ENCODE measurements at places on chromosomes 7 and 10. TPM values are rescaled to one million over a fixed set of nuclear protein-coding genes. Genes with fewer than 3 reads are reported as not detected.

- H3K4me1 ChIP-seq, result no peaks in the 10 kb centered on the region
- no peak overlapping the region for H3K27ac ChIP-seq
- no peak overlapping the region for H3K4me3 ChIP-seq
- no peak for DNase-seq
- no peaks in the 10 kb centered on the region for H3K36me3 ChIP-seq
Measured at GRCh38 chr10:59582780-59583179, 126.9 kb downstream of the SLC16A9 start.

DNA sequence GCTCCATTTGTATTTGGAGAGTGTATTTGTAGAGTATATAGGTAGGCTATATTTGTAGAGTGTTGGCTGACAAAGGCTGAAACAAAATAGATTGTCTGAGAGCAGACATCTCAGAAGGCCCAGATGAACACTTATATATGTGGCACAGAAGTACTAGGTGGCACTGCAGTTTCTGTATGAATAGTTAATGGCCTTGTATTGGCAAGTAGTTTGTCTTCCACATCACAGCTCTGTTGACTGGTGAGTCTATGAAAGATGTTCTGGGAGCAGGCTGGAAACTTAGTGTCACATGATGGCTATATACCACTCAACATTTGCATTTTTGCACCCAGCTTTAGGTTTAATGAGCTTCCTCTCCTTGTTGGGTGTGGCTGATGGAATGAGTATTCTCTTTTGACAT lies 51.9 kb downstream of the CCNY start:
- peaks cover 11% of the 10 kb centered on the region for H3K4me1 ChIP-seq
- no peaks in the 10 kb centered on the region for H3K27me3 ChIP-seq
- H3K36me3 ChIP-seq, result no peaks in the 10 kb centered on the region
- no peak overlapping the region for H3K4me3 ChIP-seq
- no peak overlapping the region for H3K27ac ChIP-seq

- DNase-seq, result no peak
- H3K4me1 ChIP-seq, result peaks cover 99% of the 10 kb centered on the region
- H3K27me3 ChIP-seq, result no peaks in the 10 kb centered on the region
- no peak overlapping the region for H3K4me3 ChIP-seq
Measured at GRCh38 chr10:33122014-33122809, 164.2 kb upstream of the ITGB1 start.

DNA sequence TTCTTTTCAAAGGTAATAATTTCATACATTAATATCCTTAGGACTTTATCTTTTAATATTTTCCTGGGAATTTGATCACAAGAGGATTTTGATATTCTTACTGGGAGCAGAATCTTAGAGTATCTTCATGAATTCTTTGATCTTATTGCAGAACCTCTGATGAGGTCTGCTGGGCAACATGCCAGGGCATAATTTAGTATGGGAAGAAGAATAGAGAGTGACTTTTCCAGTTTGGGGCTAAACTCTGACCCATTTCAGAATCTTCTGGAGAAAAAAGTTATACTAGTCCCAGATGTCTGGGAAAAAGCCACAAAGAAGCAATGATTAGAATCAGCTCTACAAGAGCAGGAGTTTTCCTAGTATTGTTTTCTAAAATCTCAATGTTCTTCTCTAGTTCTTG lies 28.0 kb upstream of the RSU1 start:
- H3K36me3 ChIP-seq, result no peaks in the 10 kb centered on the region
- no peaks in the 10 kb centered on the region for H3K4me1 ChIP-seq
- DNase-seq, result no peak
- no peak overlapping the region for H3K4me3 ChIP-seq
- no peak overlapping the region for H3K27ac ChIP-seq

- H3K4me3 ChIP-seq, result no peak overlapping the region
- H3K27ac ChIP-seq, result no peak overlapping the region
- H3K27me3 ChIP-seq, result no peaks in the 10 kb centered on the region
- H3K36me3 ChIP-seq, result no peaks in the 10 kb centered on the region
- H3K4me1 ChIP-seq, result peaks cover 30% of the 10 kb centered on the region
Measured at GRCh38 chr10:12511651-12512050, 162.3 kb downstream of the CAMK1D start.

GRCh38 chr7:92246360-92247101 lies 757 bp downstream of the ANKIB1 start:
- H3K27ac ChIP-seq, result peak overlapping the region; percentile 97
- H3K4me1 ChIP-seq, result peaks cover 43% of the 10 kb centered on the region
- H3K36me3 ChIP-seq, result peaks cover 3% of the 10 kb centered on the region
- H3K4me3 ChIP-seq, result peak overlapping the region; percentile 98
- peak; percentile 44 for DNase-seq
- no peaks in the 10 kb centered on the region for H3K27me3 ChIP-seq

DNA sequence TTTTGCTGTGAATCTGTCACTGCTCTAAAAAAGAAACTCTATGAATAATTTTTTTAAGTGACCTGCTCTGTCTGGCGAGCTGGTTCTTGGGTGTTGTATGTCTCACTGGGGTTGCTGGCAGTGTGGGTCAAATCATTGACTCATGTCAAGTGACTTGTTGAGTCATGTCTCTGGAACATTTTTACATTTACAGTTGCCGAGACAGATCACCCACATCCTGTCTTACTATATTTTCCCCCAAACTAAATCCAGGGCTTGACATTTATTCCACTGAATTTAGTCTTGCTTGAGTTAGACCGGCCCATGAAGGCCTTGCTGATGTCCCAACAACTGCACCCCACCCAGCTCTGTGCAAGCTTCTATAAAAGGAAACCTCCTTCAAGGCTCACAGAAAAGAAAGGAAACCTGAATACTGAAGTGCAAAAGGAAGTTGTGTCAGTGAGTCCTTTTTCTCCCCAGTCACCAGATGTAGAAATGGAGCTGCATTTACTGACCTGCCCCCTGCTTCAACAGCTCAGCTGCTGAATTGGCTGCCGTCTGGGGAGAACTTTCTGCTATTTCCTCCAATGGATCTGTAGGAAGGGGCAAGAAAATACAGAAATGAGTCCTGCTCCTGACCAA lies 290.3 kb downstream of the TNS3 start:
- no peaks in the 10 kb centered on the region for H3K4me1 ChIP-seq
- DNase-seq, result no peak
- no peaks in the 10 kb centered on the region for H3K36me3 ChIP-seq
- H3K27ac ChIP-seq, result no peak overlapping the region

GRCh38 chr10:105195831-105196230 lies 554.7 kb downstream of the SORCS3 start:
- H3K4me3 ChIP-seq, result no peak overlapping the region
- no peaks in the 10 kb centered on the region for H3K36me3 ChIP-seq
- no peaks in the 10 kb centered on the region for H3K4me1 ChIP-seq

- no peak for DNase-seq
- no peaks in the 10 kb centered on the region for H3K4me1 ChIP-seq
- H3K36me3 ChIP-seq, result no peaks in the 10 kb centered on the region
- H3K4me3 ChIP-seq, result no peak overlapping the region
- no peak overlapping the region for H3K27ac ChIP-seq
Measured at GRCh38 chr10:43790147-43790546, 141.5 kb upstream of the ZNF32 start.

- H3K4me3 ChIP-seq, result no peak overlapping the region
- H3K27ac ChIP-seq, result no peak overlapping the region
- no peak for DNase-seq
- no peaks in the 10 kb centered on the region for H3K27me3 ChIP-seq
Measured at GRCh38 chr7:159118623-159119022, 26.0 kb downstream of the VIPR2 start.

DNA sequence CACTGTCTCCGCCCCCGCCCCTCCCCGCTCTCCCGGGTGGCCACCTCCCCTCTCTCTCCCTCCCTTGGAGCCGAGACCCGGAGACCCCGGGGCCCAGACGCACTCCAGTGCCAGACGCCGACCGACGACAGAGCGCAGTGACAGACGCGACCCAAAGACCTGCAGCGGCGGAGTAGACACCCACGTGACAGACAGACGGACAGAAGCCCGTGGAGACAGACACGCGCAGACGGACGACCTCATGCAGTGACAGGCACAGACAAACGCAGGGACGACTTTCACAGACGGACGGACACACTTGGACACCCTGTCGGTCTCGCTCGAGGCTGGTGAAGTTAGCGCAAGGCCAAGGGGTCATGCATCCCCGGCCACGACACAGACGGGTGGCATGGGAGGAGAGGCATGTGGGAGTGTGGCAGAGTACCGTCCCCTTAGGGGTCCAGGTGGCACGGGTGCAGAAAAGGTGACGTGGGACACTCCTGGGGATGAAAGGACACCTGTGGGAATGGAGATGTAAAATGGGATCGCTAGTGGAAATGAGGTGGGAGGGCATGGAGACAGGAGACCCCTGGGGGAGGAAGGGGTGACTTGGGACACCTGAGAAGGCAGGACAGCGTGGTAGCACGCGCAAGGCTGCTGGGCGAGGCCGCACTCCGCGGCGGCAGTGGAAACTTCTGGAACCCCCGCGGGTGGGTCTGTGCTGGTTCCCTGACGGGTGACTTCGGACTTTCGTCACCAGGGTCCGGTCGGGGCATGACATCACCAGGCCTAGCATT lies 456 bp upstream of the ACHE start:
- H3K4me3 ChIP-seq, result no peak overlapping the region
- H3K27me3 ChIP-seq, result peaks cover 15% of the 10 kb centered on the region
- no peak overlapping the region for H3K27ac ChIP-seq
- peaks cover 23% of the 10 kb centered on the region for H3K4me1 ChIP-seq

DNA sequence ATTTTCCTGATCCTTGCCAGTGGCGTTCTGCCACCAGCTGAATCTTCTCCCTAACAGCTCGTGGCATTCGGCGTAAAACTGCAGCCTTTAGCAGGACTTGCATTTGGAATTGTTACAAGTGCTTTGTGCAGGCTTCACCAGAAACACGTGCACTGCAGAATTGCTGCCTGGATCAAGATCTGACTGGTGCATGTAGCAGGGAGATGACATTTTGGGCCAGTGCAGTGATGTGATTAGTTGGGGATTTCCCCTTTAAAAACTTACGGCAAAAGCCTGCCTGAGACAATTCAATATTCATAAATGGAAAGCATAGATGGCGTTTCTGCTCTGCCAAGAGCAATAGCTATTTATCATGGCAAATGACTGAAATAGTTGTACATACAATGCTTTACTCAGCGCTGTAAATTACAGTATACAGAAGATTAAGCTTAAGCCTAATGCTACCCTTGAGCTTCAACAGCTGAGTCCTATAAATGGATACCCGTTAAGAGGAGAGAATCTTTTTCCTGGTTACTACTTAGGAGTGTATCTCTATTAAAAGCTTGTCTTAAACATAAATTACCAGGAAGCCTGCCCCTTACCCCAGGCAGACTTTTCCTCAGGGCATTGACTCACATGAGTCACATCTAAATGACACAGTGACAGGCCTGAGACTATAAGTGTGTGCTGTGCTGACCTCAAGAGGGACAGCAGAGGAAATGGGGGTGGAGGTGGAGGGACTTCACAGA lies 106.3 kb downstream of the ATXN7L1 start:
- DNase-seq, result no peak
- H3K4me1 ChIP-seq, result no peaks in the 10 kb centered on the region
- no peak overlapping the region for H3K27ac ChIP-seq

DNA sequence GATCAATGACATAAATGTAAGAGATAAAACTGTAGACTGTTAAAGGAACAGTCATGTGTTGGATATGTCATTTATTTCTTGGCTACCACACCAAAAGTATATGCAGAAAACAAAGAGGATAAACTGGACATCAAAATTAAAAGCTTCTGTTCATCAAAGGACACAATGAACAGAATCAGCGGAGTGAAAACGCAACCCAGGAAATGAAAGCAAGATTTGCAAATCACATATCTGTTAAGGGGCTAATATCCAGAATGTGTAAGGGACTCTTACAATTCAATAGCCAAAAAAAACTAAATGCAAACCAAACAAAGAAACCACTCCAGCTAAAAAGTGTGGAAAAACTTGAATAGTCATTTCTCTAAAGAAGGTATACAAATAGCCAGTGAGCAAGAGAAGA lies 164.3 kb downstream of the ZMYND11 start:
- no peaks in the 10 kb centered on the region for H3K27me3 ChIP-seq
- no peak for DNase-seq
- H3K4me1 ChIP-seq, result no peaks in the 10 kb centered on the region
- H3K27ac ChIP-seq, result no peak overlapping the region
- no peak overlapping the region for H3K4me3 ChIP-seq
- no peaks in the 10 kb centered on the region for H3K36me3 ChIP-seq

DNA sequence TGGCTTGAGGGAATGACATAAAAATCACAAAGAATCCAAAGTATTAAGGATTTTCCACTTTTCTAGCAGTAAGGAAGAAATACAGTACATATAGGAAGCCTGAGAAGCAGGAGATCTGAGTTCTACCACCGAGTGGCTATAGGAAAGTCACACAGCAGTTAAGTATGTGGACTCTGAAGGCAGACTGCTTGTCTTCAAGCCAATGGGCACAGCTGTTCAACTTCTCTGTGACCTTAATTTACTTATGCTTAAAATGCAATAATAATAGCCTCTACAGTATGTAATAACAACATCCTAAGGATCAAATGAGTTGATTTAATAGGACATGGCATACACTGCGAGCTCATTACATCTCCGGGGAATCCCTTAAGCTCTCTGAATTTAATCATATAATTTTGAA lies 68.0 kb downstream of the CTTNBP2 start:
- H3K4me1 ChIP-seq, result no peaks in the 10 kb centered on the region
- no peaks in the 10 kb centered on the region for H3K36me3 ChIP-seq
- DNase-seq, result no peak
- no peak overlapping the region for H3K4me3 ChIP-seq
- no peak overlapping the region for H3K27ac ChIP-seq

- H3K4me1 ChIP-seq, result no peaks in the 10 kb centered on the region
- no peak overlapping the region for H3K4me3 ChIP-seq
- DNase-seq, result no peak
- no peaks in the 10 kb centered on the region for H3K27me3 ChIP-seq
- no peak overlapping the region for H3K27ac ChIP-seq
- H3K36me3 ChIP-seq, result no peaks in the 10 kb centered on the region
Measured at GRCh38 chr10:5858811-5859210, 30.9 kb downstream of the ANKRD16 start.

GRCh38 chr7:17620566-17620965 lies 319.7 kb downstream of the SNX13 start:
- DNase-seq, result no peak
- H3K4me1 ChIP-seq, result no peaks in the 10 kb centered on the region
- no peak overlapping the region for H3K27ac ChIP-seq
- no peaks in the 10 kb centered on the region for H3K36me3 ChIP-seq
- H3K4me3 ChIP-seq, result no peak overlapping the region

- no peaks in the 10 kb centered on the region for H3K36me3 ChIP-seq
- H3K4me1 ChIP-seq, result no peaks in the 10 kb centered on the region
- H3K4me3 ChIP-seq, result no peak overlapping the region
- no peaks in the 10 kb centered on the region for H3K27me3 ChIP-seq
- H3K27ac ChIP-seq, result no peak overlapping the region
Measured at GRCh38 chr10:114250236-114250635, 11.2 kb downstream of the VWA2 start.

GRCh38 chr7:2637505-2638223 lies 5.9 kb downstream of the TTYH3 start:
- H3K4me3 ChIP-seq, result no peak overlapping the region

DENND2A gene
- not detected for total RNA-seq

LIPF gene
- not detected for total RNA-seq

MCM10 gene
- total RNA-seq, result 0.17 TPM

EIF3A gene
- total RNA-seq, result 122 TPM

VAX1 gene
- total RNA-seq, result not detected

INSYN2A gene
- total RNA-seq, result not detected

KLLN gene
- total RNA-seq, result 1.0 TPM

COL26A1 gene
- total RNA-seq, result not detected

OR9A2 gene
- total RNA-seq, result not detected

BTBD16 gene
- not detected for total RNA-seq

PLAC9 gene
- total RNA-seq, result not detected

MALRD1 gene
- total RNA-seq, result not detected

ZNF479 gene
- not detected for total RNA-seq

All from CD4-positive, alpha-beta memory T cell (primary cell).